ENCODE measurements at places on chromosomes 7 and 10.

GRCh38 chr10:108789919-108790318, 1133.4 kb downstream of the XPNPEP1 start:
- no peak for DNase-seq

- no peak for DNase-seq
Measured at GRCh38 chr10:108582387-108582786, 1340.9 kb downstream of the XPNPEP1 start.

DNA sequence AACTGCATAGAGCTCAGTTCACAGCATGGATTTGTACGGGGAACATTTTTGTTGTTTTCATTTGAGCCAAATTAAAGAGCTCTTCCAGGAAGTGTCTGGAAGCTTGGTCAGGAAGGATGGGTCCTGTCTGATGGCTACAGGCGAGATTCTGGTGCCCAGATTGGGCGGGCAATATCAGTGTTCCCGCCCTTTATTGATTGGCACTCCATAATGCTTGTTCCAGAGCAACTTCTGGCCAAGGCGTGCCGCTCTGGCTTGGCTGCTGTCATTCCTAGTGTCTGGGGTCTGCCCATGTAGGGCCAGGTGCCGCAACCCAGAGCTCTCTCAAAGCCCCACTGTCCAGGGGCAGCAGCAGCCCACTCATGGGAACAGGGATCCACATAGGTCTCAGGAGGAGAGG, 45.9 kb downstream of the RAMP3 start:
- no peak for DNase-seq

GRCh38 chr7:87413029-87413428, 62.5 kb downstream of the ABCB4 start:
- DNase-seq: no peak

DNA sequence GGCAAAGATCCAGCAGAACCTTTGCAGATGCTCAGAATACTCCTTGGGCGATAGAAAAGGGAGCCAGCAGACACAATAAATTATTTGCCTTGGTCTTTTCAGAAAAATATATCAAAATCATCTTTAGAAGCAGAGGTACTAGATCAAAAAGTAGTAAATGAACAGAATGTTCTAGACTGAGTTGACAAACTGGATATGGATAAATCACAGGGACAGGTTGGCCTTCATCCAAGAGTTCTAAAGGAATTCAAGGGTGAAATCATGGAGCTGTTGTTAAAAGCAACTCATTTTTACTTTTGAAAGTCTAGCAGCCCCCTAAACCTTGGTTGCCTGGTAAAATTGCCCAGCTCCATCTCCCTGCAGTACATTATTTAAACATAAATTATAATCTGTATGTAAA, 99.1 kb downstream of the PLCE1 start:
- no peak for DNase-seq

DNA sequence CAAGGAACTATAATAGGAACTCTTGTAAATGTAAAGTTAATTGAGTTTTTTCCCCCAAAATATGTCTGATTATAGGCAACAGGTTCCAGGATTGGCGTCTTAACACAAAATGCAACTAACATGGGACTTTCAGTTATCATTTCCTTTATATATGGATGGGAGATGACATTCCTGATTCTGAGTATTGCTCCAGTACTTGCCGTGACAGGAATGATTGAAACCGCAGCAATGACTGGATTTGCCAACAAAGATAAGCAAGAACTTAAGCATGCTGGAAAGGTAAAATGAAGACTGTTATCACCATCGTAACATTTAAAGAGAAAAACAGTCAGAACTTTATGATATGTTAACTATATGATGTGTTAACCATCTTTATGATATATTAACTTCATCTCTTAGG, 63.7 kb downstream of the SP8 start:
- DNase-seq: no peak

GRCh38 chr10:120402147-120402766, 54.8 kb upstream of the PLPP4 start:
- no peak for DNase-seq

- no peak for DNase-seq
Measured at GRCh38 chr10:79207096-79207357, 138.3 kb downstream of the ZMIZ1 start.

- no peak for DNase-seq
Measured at GRCh38 chr10:26446258-26446657, 8.1 kb downstream of the APBB1IP start.

DNA sequence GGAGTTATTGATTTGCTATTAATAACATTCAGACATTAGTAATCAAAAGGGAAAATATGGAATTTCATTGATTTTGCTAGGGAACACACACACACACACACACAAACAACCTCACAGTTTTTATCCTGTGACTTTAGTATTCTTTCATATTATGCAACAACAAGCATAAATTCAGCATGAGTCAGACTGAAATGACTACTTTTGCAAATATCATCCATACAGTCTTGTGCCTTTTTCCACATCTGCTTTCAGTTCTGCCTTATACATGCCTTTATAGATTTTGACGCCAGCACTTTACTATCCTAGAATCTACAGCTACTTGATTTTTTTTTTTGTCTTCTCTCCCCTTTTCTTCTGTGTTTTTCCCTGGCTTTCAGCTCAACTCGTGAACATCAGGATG, 975.8 kb upstream of the LRRTM3 start:
- DNase-seq: no peak

DNA sequence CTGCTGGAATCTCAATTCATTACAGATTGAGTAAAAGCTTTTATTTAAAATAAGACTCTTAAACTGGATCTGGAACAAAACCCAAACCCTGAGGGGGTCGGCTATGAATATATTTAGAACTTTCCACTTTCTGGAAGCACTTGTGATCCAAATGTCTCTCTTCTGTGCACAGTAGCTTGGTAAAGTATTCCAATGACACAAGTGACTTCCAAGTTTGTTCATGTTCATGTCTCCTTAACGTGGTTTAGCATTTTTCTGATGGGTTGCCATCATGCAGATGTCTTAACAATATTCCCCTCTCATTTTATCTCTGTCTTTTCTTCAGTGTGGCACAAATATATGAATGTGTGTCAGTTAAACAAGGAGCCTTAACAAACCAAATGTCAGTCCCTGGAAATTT, 191.9 kb upstream of the SORCS1 start:
- no peak for DNase-seq

- no peak for DNase-seq
Measured at GRCh38 chr10:88115968-88116367, 252.5 kb downstream of the PTEN start.

GRCh38 chr7:95501261-95501832, 15.6 kb downstream of the ASB4 start:
- no peak for DNase-seq

DNA sequence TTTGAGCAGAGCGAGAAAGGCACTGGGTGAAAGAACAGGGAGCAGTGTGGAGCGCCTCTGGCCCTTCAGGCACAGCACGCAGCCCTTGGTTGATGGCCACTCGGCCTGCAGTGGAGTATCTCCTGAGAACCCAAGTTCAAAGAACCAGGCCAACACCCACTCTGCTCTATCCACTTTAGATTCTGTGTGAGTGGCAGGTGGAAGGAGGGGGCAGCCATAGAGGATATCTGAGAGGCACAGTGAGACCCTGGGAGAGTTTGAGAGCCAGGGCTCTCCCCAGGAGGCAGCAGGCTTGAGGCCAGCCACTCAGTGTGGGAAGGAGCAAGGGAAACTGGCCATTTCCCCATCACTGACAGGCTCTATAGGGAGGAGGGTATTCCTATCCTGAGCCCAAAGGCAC, 52.5 kb upstream of the PTN start:
- DNase-seq: no peak

DNA sequence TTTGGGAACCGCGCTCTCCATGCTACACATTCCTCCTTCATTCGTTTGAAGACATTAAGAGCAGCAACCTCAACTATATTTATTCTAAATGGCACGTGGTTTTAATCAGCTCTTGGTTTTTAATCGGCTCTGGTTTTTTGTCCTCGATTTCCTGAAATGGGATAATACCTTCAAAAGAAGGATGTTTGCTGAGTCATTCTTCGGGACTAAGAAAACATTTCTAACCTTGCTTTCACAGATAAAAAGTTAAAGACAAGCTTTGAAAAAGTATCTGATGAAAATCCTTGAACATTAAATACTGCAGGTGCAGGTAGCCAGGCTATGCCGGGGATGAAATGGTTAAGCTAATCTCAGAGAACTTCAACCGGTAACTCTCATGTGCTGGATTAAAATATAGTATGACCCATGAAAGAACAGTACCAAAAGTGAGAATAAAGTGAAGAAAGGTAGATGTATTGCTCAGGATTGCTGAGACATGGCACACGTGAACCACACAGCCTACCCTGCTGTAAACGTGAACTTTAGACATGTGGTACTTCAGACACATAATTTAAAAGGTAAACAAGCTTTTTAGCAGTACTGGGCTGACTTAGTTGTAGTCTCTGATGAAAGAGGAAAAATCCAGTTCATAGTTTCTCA, 89.1 kb downstream of the PTPRN2 start:
- no peak for DNase-seq

GRCh38 chr7:3107228-3107763, 63.6 kb upstream of the CARD11 start:
- DNase-seq: no peak

- DNase-seq: no peak
Measured at GRCh38 chr10:12981570-12981969, 19.9 kb downstream of the CCDC3 start.

Measured in activated T-helper 9 cell treated with anti-CD3 and anti-CD28 coated beads, Interleukin-2, amount 50 U/mL, for 16 hours (primary cell).